ENCODE measurements at places on chromosomes 4 and X. TPM values are rescaled to one million over a fixed set of nuclear protein-coding genes. Genes with fewer than 3 reads are reported as not detected.

RTL5 gene
- 1.3 TPM for total RNA-seq

DNA sequence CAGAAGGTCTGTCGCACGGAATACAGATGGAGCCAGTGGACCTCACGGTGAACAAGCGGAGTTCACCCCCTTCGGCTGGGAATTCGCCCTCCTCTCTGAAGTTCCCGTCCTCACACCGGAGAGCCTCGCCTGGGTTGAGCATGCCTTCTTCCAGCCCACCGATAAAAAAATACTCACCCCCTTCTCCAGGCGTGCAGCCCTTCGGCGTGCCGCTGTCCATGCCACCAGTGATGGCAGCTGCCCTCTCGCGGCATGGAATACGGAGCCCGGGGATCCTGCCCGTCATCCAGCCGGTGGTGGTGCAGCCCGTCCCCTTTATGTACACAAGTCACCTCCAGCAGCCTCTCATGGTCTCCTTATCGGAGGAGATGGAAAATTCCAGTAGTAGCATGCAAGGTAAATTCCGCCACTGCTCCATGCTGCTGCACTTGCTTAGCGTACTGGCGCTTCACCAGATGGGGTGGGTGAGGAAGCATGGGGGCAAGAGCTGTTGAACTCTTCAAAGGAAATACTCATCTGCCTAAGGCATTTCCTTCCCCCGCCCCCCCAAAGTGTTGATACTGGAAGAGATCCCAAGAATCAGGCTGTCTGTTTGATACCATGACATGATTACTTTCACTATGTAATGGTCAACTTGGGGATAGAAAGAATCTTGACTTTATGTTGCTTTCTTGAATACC, 24.8 kb downstream of the KLF3 start:
- H3K4me1 ChIP-seq, result peaks cover 21% of the 10 kb centered on the region
- no peak for DNase-seq
- H3K36me3 ChIP-seq, result no peaks in the 10 kb centered on the region
- H3K4me3 ChIP-seq, result no peak overlapping the region

DNA sequence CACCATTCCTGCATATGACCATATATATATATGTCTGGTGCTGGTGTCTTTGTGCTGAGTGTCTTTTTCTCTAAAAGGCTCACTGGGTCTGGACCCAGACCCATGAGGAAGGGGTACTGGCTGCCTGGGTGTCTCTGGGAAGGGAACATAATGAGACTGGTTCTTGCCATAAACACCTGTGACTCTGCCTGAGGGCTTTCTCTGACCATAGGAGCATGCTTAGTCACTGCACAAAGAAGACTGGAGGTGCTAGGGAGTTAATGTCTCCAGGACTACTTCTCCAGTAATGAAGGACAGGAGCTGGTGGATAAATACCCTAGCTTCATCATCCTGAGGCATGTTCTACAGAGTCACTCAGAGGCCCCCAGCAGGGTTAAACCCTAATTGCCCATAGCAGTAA, 47.1 kb upstream of the CASK start:
- no peaks in the 10 kb centered on the region for H3K27me3 ChIP-seq
- H3K27ac ChIP-seq, result no peak overlapping the region
- H3K4me3 ChIP-seq, result no peak overlapping the region
- no peak for DNase-seq

CXCR3 gene
- 8.4 TPM for total RNA-seq

ARMCX5 gene
- total RNA-seq, result 20.0 TPM

- no peak for DNase-seq
- no peaks in the 10 kb centered on the region for H3K4me1 ChIP-seq
- no peak overlapping the region for H3K27ac ChIP-seq
- no peaks in the 10 kb centered on the region for H3K36me3 ChIP-seq
These were observed 204.2 kb downstream of the GPC3 start for GRCh38 chrX:133781174-133781573.

SMR3B gene
- total RNA-seq, result not detected

DNA sequence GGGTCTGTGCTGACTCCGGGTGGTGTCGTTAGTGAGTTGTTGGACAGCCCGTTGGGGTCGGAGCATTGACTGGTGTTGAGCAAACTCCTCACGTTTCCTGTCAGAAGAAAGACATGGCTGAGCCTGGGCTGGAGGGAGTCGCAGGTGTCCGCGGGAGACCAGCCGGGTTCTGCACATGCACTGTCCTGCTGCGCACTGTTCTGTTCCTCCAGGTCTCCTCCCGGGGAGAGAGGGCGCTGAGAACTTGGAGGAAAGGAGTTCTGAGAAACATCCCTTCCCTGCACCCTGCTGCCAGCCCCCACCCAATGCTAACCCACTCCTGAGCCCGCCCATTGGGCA, 1.1 kb downstream of the ZNF141 start:
- H3K4me3 ChIP-seq, result peak overlapping the region; percentile 72
- H3K27ac ChIP-seq, result no peak overlapping the region
- H3K27me3 ChIP-seq, result no peaks in the 10 kb centered on the region
- DNase-seq, result no peak

- no peaks in the 10 kb centered on the region for H3K36me3 ChIP-seq
- H3K27ac ChIP-seq, result no peak overlapping the region
- peaks cover 7% of the 10 kb centered on the region for H3K4me1 ChIP-seq
- DNase-seq, result no peak
- no peak overlapping the region for H3K4me3 ChIP-seq
- no peaks in the 10 kb centered on the region for H3K27me3 ChIP-seq
These were observed 109.2 kb downstream of the NSUN7 start for GRCh38 chr4:40858962-40859361.

- H3K27ac ChIP-seq, result peak overlapping the region; percentile 96
- DNase-seq, result no peak
- no peaks in the 10 kb centered on the region for H3K4me1 ChIP-seq
- peak overlapping the region; percentile 83 for H3K4me3 ChIP-seq
These were observed 752 bp upstream of the ATP6AP2 start for GRCh38 chrX:40579900-40580536.

DNA sequence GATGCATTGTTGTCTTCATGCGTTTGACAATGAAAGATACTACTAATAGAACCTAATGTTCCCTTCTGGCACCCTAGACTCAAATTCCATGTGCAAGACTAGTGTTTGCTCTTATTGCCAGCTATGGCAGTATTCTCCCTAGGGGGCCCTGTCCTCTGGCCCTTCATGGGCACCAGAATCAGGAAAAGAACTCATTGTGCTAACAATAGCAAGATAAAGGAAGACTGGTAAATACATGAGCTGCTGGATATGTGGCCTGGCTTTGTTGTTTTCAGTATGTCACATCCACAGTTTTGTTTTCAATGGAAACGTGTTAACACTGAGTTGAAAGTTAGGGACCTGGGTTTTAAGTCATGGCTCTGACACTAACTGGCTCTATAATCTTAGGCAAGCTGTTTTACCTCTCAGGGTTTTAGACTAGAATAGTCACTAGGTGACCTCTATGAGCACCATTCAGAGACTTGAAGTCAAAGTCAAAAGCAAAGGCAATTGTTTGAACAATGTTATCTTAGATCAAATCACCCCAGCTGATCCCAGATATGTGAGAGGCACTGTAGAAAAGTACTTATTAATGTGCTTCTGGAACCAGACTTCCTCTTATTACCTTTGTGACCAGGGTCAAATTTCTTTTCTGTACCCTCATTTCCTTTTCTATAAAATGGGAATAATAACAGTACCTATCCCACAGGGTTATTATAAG, 253.7 kb upstream of the DIAPH2 start:
- DNase-seq, result no peak
- no peak overlapping the region for H3K27ac ChIP-seq
- H3K4me3 ChIP-seq, result no peak overlapping the region
- H3K36me3 ChIP-seq, result no peaks in the 10 kb centered on the region
- no peaks in the 10 kb centered on the region for H3K27me3 ChIP-seq

- H3K27me3 ChIP-seq, result no peaks in the 10 kb centered on the region
- no peaks in the 10 kb centered on the region for H3K36me3 ChIP-seq
- no peak overlapping the region for H3K27ac ChIP-seq
These were observed 261.4 kb downstream of the LDB2 start for GRCh38 chr4:16636912-16637630.

- no peaks in the 10 kb centered on the region for H3K36me3 ChIP-seq
- H3K4me1 ChIP-seq, result peaks cover 5% of the 10 kb centered on the region
- H3K4me3 ChIP-seq, result no peak overlapping the region
- no peak for DNase-seq
- no peaks in the 10 kb centered on the region for H3K27me3 ChIP-seq
These were observed 13.4 kb downstream of the TBC1D9 start for GRCh38 chr4:140742838-140743193.

DNA sequence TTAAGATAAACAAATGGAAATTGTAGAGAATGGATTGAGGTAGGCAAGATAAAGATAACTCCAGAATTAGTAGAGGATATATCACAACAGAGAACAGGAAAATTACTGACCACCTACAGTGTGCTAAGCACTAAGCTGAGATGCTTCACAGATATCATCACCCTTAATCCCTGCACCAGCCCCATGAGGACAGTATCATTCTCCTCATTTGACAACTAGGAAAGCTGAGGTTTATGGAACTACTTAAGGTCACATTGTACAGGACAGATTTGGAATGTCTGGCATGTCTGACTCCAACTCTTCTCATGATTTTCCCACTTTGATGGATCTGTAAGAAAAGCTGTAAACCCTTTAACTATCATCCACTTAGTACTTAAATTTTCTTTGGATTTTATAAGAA, 95.5 kb downstream of the CASK start:
- H3K27ac ChIP-seq, result no peak overlapping the region
- no peak overlapping the region for H3K4me3 ChIP-seq
- DNase-seq, result no peak
- H3K27me3 ChIP-seq, result no peaks in the 10 kb centered on the region
- no peaks in the 10 kb centered on the region for H3K4me1 ChIP-seq

SLITRK4 gene
- total RNA-seq, result not detected

- no peak for DNase-seq
- H3K4me3 ChIP-seq, result no peak overlapping the region
- H3K36me3 ChIP-seq, result no peaks in the 10 kb centered on the region
- no peak overlapping the region for H3K27ac ChIP-seq
These were observed 328.2 kb downstream of the DKK2 start for GRCh38 chr4:106707776-106708463.

GRCh38 chr4:145507636-145508035, 26.0 kb downstream of the SMAD1 start:
- H3K4me3 ChIP-seq, result no peak overlapping the region
- H3K27ac ChIP-seq, result no peak overlapping the region
- no peaks in the 10 kb centered on the region for H3K36me3 ChIP-seq
- H3K4me1 ChIP-seq, result no peaks in the 10 kb centered on the region
- H3K27me3 ChIP-seq, result no peaks in the 10 kb centered on the region

- no peaks in the 10 kb centered on the region for H3K36me3 ChIP-seq
- no peaks in the 10 kb centered on the region for H3K27me3 ChIP-seq
- no peak overlapping the region for H3K27ac ChIP-seq
- no peaks in the 10 kb centered on the region for H3K4me1 ChIP-seq
- H3K4me3 ChIP-seq, result no peak overlapping the region
These were observed 219.9 kb downstream of the SHOX start for GRCh38 chrX:850471-850916.

COL4A6 gene
- 0.95 TPM for total RNA-seq

DNA sequence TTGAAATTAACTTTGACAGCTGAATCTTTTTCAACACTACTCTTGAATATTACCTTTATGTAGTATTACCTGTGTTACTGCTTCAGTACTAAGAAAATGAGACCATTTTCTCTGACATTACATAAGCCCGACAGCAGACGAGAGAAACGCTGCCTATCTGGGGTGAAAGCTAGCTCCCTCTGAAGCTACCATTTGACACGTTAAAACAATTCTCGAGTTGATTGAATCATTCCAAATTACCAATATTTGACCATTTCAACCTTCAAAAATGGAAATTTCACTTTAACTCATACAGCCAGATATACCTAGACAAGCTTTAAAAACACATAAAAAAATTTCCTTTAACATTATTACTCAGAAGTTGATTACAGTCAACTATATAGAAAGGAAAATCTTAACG, 836 bp downstream of the GPM6A start:
- H3K27ac ChIP-seq, result no peak overlapping the region
- H3K36me3 ChIP-seq, result no peaks in the 10 kb centered on the region
- H3K4me3 ChIP-seq, result no peak overlapping the region
- H3K4me1 ChIP-seq, result no peaks in the 10 kb centered on the region
- H3K27me3 ChIP-seq, result no peaks in the 10 kb centered on the region

- DNase-seq, result no peak
- no peak overlapping the region for H3K4me3 ChIP-seq
- H3K27me3 ChIP-seq, result no peaks in the 10 kb centered on the region
- H3K27ac ChIP-seq, result no peak overlapping the region
- no peaks in the 10 kb centered on the region for H3K36me3 ChIP-seq
- H3K4me1 ChIP-seq, result no peaks in the 10 kb centered on the region
These were observed 359.2 kb downstream of the IDS start for GRCh38 chrX:149145845-149146285.

SRPX2 gene
- total RNA-seq, result 14.2 TPM

GRCh38 chr4:19684084-19684483, 567.6 kb upstream of the SLIT2 start:
- H3K4me1 ChIP-seq, result no peaks in the 10 kb centered on the region
- DNase-seq, result no peak
- no peak overlapping the region for H3K4me3 ChIP-seq
